ENCODE measurements at places on chromosomes 7 and 10. TPM values are rescaled to one million over a fixed set of nuclear protein-coding genes. Genes with fewer than 3 reads are reported as not detected.

The RPP38 gene
- 32.2 TPM for polyA plus RNA-seq

- DNase-seq = no peak
Measured at GRCh38 chr7:149181450-149181790, 13.9 kb upstream of the ZNF282 start.

GRCh38 chr10:14548474-14548873 is 217.8 kb upstream of the FRMD4A start:
- DNase-seq = no peak

DNA sequence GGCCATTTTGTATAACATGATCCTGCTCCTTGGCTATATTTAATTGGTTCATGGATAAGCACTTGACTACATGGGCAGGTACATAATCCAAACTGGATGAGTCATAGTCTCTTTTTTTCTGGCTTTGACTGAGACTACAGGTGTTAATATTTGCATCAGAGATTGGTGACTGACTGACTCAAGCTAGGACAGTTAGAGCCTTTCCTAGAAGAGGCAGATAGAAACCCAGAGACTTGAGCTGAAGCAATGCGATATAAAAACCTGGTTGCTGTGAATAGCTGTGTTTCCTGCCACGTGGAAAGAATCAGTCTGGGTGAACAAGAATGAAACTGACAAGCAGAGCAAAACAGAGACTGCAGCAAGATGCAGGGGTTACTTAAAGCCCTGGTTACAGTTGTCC is 81.0 kb downstream of the SAMD9 start:
- DNase-seq = no peak

The GIMAP5 gene
- 39.8 TPM for polyA plus RNA-seq

The CALML3 gene
- 142 TPM for polyA plus RNA-seq

DNA sequence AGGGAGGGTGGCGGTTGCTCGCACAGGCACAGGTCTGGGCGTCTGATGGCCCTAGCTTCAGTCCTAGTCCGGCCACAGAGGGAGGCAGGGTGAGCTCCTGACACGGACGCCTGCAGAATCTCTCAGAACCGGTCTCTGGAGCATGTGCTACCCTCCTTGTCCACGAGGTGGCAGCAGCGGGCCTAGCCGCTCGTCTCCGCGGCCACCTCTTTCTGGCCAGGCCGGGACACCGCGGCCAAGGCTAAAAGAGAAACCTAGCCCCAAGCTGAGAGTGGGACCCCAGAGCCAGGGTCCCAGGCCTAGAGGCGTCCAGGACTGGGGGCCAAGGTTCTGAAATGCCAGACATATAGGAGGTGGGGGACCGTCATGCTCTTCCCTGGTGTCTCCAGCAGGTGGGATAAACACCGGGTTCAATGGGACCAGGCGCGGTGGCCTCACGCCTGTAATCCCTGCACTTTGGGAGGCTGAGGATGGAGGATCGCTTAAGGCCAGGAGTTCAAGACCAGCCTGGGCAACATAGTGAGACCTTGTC is 3.2 kb upstream of the LAT2 start:
- DNase-seq = peak; percentile 37

- no peak for DNase-seq
Measured at GRCh38 chr7:8885480-8886000, 452.1 kb downstream of the NXPH1 start.

DNA sequence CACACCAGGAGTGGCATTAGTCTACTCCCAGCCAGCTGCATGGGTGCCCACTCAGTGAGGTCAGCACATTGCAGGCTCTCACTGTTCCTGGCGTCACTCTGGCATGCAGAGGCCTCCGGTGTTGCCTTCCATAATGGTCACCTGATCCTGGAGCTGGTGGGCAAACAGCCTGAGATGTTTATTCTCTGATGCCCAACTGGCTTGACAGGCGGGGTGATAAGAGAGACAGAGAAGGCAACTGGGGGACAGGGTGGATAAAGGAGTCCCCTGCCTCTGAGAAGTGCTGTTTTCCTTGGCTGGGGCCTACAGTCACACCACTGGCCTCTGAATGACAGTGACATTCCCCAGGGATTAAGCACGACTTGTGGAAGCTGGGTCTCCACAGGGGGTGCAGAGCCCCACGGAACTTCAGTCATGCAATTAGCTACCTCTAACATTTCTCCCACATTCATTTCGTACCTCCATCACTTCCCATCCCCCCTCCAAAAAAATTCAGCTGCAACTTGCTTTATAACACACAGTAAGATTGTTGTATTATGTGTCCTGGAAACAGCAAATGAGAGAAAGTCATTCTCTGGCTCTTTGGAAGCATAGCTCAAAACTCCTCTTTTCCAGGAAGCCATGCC is 7.1 kb upstream of the RBM20 start:
- no peak for DNase-seq

GRCh38 chr7:90520484-90520883 is 51.0 kb downstream of the PTTG1IP2 start:
- DNase-seq = no peak

GRCh38 chr7:131956864-131957263 is 400.4 kb upstream of the PODXL start:
- DNase-seq = no peak

GRCh38 chr7:103058122-103058521 is 16.5 kb downstream of the FBXL13 start:
- DNase-seq = no peak

GRCh38 chr7:80981405-80981804 is 62.6 kb upstream of the SEMA3C start:
- no peak for DNase-seq

DNA sequence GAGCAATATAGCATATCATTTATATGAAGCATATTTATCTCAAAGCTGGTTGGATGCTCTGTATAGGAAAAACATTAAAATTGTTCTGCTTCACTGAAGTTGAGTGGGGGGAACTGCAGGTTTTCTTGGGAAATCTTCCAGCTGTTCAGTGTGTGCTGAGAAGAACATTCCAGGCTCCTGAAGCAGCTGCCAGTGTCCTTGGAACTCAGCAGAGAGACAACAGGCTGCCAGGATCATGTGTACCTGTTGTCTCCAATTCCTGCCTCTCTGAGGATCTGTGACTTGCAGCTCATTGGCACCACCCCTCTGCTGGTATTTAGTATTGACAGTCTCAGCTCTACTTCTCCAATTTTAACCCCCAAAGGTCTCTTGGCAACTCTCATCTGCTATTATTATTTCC is 42.3 kb upstream of the PRKG1 start:
- no peak for DNase-seq

DNA sequence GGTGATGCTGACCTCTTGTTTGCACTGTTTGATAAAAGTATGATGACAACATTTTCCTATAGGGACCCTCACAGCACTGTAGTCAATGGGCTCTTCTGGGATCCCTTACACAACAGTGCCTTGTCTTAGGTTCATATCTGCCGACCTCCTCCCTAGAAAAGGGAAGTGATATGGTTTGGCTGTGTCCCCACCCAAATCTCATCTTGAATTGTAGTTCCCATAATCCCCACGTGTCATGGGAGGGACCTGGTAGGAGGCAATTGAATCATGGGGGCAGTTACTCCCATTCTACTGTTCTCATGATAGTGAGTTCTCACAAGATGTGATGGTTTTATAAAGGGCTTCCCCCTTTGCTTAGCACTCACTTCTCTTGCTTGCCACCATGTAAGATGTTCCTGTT is 23.1 kb downstream of the ZC3HAV1 start:
- DNase-seq = no peak

The MOGAT3 gene
- polyA plus RNA-seq = 0.11 TPM

DNA sequence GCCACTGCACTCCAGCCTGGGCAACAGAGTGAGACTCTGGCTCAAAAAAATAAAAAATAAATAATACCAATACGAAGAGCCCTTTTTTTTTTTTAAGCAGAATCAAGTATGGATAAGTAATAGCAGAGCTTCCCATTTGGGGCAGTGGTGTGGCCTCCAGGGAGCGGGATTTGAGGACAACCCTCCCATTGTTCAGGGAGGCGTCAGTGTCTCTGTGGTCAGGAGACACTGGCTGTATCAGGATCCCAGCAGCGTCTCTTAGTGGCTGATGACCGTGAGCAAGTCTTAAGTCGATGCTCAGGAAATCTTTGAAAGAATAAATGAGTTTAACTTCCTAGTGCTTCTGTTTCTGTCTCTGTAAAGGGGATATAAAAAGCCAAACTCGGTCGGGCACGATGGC is 25.2 kb upstream of the SH2B2 start:
- no peak for DNase-seq

The WDFY4 gene
- 13.0 TPM for polyA plus RNA-seq

DNA sequence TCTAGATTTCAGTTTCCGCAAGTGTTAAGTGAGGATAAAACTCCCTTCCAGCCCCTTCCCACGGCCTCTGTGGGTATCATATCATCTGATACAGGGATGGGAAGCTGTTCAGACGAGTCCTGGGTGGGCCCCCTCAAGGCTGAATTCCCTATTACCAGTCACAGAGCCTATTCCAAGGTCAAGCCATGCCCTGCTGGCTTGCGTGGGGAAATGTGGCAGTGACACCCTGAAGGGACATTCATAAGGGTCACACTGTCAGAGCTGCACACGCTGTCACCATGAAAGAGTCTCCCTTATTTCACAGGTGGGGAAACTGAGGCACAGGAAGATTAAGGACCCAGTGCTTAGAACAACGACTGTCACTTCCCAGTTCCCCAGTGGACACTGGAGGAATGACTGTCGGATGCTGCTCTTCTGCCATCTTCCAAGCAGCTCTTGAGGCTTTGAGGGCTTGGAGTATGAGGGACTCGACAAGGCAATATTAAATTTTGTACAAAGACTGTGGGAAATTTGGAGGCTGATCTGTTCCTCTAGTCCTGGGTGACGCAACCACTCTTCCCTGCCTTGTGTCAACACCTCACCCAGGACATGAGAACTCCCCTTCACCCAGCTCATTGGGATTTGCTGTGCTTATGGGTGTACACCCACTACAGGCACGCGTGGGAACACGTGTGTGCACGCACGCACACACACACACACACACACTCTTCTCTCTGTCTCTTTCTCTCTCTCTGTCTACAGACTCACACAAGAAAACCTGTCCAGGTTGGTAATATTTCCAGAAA is 386.0 kb downstream of the RPS24 start:
- no peak for DNase-seq

DNA sequence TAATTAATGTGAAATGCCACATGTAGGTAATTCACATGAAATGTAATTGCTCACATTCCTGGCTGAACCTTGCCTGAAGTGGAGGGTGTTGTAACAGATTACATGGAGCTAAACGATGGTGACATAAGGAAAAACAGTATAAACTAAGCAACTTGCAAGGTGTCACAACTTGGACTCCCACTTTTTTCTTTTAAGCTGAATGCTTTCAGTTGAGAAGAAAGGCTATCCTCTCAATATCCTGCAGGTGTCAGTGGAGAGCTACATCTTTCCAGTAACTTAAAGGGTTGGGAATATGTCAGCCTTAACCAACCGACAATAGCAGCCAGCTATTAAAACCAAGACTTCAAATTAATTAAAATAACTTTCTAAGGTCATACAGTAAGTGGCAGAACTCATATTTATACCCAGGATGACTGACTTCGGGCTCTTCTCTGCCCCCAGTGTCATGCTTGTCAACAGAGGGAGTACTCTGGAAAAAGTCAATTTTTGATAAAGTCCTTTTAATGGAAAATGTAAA is 33.7 kb downstream of the NRBF2 start:
- DNase-seq = peak; percentile 45

The ACADSB gene
- 11.0 TPM for polyA plus RNA-seq

DNA sequence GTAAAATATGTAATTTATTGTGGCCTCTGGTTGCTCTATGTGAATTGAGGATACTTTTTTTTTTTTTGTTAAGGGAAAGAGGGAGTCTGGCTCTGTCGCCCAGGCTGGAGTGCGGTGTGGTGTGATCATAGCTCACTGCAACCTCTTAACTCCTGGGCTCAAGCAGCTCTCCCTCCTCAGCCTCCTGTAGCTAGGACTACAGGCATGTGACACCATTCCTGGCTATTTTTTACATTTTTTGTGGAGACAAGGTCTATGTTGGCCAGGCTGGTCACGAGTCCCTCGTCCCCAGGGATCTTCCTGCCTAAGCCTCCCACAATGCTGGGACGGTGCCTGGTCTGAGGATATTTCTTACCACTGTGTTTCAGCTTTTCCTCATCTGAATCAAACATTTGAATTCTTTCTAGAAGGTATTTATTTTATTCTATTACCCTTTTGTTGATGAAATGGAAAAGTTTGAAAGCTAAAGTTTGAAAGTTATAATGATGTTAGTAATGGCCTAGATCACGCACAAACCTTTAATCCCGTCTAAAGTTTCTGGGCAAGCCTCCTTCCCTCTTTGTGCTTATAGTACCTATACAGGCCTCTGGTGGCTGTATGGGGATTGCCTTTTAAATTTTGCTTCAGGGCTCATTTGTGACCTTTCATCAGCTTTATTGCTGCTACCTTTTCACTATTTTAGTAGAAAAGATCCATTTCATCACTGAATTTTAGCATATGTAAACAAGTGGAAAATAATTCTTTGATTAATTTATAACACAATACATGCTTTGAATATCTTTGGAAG is 2.0 kb downstream of the IFRD1 start:
- DNase-seq = no peak

The TRA2A gene
- polyA plus RNA-seq = 160 TPM

GRCh38 chr7:21702303-21702702 is 159.5 kb downstream of the DNAH11 start:
- no peak for DNase-seq

DNA sequence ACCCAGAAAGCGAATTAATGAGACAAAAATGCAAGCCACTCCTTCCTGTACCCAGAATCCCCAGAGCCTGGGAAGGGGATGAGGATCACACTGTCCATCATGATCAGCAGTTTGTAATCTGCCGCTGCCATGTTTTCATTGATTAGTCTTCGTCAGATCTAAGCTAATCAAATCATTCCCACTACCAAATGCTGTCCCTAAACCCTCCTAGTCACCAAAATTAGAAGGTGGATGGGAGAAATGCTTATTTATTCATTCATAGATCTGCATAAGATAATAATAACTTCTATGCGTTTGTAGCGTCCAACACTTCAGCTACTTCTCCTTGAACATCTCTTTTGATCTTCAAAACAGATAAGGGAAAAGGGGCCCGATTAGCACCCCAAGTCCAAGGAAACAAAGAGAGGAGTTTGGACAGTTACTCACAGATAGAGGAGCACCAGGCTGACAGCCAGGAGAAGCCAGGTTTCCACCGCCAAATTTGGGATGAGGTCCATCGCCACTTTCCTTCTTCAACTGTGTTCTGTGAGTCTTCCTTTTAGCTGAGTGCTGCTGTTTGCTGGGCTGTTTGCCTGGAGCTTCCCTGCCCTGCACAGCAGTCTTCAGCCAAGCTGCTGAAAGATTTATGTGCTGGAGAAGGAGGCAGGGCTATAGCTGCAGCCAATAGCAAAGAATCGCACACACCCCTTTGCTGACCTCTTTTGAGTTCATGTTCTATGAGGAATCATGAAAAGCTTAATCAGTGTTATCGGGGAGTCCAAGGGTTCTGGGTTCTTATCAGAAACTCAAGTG is at the start of gene CYP3A5:
CYP3A5 (minus strand) TSS at position 597 of the 792 bp plus-strand sequence; CDS start at position 497, 100 bp downstream.
- DNase-seq = no peak

The FRAT1 gene
- polyA plus RNA-seq = 6.3 TPM

GRCh38 chr7:150421831-150422230 is 28.6 kb upstream of the GIMAP8 start:
- DNase-seq = no peak

GRCh38 chr7:98753989-98754479 is 115.8 kb downstream of the TMEM130 start:
- DNase-seq = no peak

Measured in thymus (tissue), 14 donors.